ENCODE measurements at places on chromosomes 7 and 10.
A peak's percentile ranks its signal among the peaks of the same experiment; 100 is the strongest.

GRCh38 chr7:24492576-24492975 is 80.7 kb upstream of the PALS2 start:
- no peak for DNase-seq

DNA sequence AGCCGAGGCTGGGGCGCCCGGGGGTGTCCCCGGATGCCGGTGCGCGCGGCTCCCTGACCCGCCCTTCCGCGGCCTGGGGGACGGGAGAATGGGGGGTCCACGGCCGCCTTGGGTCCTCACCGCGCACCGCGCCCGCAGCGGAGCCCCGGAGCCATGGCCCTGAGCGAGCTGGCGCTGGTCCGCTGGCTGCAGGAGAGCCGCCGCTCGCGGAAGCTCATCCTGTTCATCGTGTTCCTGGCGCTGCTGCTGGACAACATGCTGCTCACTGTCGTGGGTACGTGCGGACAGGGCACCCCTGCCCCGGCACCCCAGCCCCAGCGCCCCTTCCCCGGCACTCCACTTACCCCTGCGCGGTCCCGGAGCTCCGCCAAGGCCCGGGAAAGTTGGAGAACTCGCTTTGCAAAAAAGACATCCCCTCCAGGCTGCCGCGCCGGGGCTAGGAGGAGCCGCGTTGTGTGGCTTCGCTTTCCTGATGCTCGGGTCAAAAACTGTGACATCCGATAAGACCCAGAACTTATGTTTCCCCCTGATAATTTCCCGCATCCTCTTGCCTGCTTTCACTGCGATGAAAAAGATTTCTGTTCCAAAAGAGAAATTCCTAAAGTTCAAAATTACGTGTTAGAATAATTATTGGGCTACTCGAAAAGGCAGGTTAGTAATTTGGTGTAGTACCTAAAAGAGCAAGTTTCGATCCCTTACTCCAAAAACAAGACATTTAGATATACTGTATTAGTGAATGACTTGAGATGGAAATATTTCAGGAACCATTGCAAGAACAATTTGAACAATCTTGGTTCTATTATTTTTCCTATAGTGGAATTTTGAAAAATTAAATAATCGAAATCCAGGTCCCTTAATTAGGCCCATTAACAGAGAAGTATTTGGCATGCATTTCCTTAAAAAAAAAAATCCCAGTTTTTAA is 888 bp downstream of the SLC18A2 start:
- peak; percentile 14 for DNase-seq

GRCh38 chr10:112218036-112218390 is 34.4 kb upstream of the GPAM start:
- no peak for DNase-seq

DNA sequence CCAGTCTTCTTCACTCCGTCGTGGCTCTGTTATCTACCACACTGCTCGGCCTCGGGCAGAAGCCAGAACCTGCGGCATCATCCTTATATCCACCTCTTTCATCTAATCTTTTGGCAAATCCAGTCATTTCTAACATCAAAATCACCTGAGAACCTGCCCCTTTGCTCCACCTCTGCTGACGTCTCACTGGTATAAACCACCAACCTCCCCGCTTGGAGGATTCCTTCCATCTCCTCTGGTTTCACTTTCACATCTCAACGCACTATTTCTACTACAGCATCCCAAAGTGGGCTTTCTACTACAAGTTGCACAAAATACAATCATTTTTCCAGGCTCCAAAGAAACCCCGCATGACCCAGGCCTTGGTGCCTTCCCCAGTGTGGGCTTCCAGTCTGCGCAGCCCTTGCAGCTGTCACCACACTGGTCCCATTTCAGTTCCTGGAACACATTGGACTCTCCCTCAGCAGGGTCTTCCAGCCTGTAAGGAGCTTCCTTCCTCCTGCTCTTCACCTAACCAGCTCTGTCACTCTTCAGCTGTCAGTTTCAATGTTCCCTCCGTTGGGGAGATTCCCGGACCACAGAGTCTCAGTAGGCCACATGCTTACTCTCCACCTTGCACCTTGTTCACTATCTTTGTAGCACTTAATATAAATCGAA is 85.0 kb downstream of the PRKCQ start:
- no peak for DNase-seq

- no peak for DNase-seq
Observed at GRCh38 chr10:10055656-10056442, 961.8 kb upstream of the CELF2 start.

GRCh38 chr7:50640779-50641178 is 75.6 kb upstream of the DDC start:
- no peak for DNase-seq

- no peak for DNase-seq
Observed at GRCh38 chr10:70582793-70583668, 19.5 kb downstream of the PRF1 start.

DNA sequence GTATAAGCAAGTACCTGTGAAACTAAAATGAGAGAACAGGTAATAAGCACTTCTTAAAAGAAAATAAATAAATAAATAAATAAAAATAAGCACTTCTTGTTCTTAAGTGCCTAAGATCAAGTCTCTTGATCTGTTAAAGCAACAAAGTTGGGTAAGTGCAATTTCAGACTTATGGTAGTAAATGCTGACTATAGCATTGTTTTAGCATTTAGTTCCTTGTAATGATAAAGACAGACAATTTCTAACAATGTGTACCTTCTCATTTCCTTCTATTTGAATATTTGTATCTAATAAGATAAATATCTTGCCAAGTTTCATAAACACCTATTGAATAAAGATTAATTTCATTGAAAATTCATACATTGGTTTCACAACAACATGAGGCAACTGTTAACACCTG is 87.4 kb downstream of the GALNT11 start:
- no peak for DNase-seq
